A172 (cell line): ENCODE measurements at places on chromosomes 3 and 15. TPM values are rescaled to one million over a fixed set of nuclear protein-coding genes. Genes with fewer than 3 reads are reported as not detected.

DNA sequence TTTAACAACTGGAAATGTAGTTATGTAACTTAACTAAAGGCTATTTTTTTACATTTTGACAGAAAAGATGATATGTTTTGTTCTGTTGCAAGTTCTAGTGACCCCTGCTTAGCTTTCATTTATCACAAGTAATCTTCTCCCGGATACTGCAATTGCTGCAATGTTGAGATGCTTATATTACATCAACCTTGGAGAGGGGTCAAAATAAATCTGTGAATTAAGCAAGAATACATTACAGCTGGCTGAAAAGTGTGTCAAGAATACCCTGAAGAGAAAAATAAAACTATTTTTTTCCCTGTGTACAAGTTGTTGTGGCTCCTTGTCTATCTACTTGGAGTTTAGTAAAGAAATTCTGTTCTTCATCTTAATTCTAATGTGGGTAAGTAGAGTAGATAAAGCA is 232.1 kb upstream of the GOLIM4 start:
- DNase-seq: no peak

DNA sequence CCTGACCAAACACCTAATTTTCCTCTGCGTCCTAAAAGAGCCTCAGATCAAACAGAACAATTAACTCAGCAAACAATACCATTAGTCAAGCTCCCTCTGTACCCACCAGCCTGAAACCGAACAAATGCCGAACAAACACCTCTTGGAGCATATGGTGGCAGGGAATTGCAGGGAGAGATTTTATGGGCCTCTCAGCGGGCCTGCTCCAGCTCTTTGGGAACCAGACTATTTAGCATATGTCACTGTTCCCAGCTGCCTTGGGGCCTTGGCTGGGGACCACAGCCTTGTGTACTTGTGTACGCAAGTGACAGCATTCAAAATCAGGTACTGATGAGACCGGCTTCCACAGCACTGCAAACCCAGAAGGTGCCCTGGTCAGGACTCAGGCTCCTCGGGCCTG is 388.8 kb upstream of the PPP2R3A start:
- DNase-seq: no peak

DNA sequence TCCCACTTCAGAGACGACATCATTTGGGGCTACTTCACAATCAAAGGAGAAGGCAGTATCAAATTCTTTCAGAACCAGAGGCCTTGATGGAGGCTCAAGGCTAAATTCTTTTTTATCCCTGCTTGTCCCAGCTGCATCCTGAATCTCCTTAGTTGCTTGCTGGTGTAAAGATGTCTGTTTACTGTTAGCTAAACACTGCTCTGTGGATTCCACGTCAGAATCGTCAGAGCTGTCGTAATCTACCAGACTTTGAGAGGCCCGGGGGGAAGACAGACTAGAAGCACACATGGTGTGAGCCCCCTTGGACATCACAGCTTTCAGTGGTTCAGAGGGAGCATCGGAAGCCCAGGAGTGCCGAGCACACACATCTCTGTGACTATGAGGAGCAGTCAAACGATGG is 32.6 kb downstream of the LINS1 start:
- no peak for DNase-seq

GRCh38 chr15:67979281-67979680 is 74.8 kb upstream of the PIAS1 start:
- DNase-seq: no peak

Gene ATP2B2
- total RNA-seq: 0.12 and 0.50 TPM in 2 replicates

Gene ACAN
- total RNA-seq: not detected in 2 replicates

Gene VIPR1
- total RNA-seq: not detected in 2 replicates
